Stomach (tissue), 19 donors: ENCODE measurements at places on chromosomes 6 and 20. TPM values are rescaled to one million over a fixed set of nuclear protein-coding genes. Genes with fewer than 3 reads are reported as not detected.

DNA sequence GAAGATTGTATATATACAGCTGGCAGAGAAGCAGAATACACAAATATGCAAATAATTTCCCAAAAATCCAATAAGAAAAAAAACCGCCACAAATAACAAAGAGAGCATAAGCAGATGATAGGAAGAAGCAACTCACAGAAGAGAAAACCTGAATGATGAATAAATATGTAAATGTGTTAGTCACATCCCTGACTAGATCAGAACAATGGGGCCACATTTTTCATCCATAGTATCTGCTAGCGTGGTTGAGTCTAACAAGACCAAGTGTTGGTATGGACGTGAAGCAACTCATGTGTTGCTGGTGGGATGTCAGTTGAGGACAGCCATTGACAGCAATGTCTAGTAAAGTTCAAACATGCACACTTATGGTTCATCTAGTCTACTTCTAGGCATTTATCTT, 3.9 kb upstream of the SLC22A3 start:
- H3K4me3 ChIP-seq = no peak overlapping the region
- no peaks in the 10 kb centered on the region for H3K27me3 ChIP-seq
- no peak overlapping the region for H3K27ac ChIP-seq
- H3K36me3 ChIP-seq = no peaks in the 10 kb centered on the region
- DNase-seq = no peak

GRCh38 chr6:5453546-5453945, 192.2 kb downstream of the FARS2 start:
- no peak overlapping the region for H3K27ac ChIP-seq
- no peak overlapping the region for H3K4me3 ChIP-seq
- H3K4me1 ChIP-seq = peaks cover 8% of the 10 kb centered on the region
- no peaks in the 10 kb centered on the region for H3K36me3 ChIP-seq
- DNase-seq = no peak

GRCh38 chr6:17220040-17220910, 60.9 kb upstream of the RBM24 start:
- H3K27ac ChIP-seq = no peak overlapping the region
- no peaks in the 10 kb centered on the region for H3K27me3 ChIP-seq
- H3K4me1 ChIP-seq = no peaks in the 10 kb centered on the region
- H3K4me3 ChIP-seq = no peak overlapping the region
- no peak for DNase-seq
- H3K36me3 ChIP-seq = no peaks in the 10 kb centered on the region

- peak overlapping the region; percentile 15 for H3K27ac ChIP-seq
- no peak for DNase-seq
- no peaks in the 10 kb centered on the region for H3K36me3 ChIP-seq
- H3K27me3 ChIP-seq = no peaks in the 10 kb centered on the region
- H3K4me1 ChIP-seq = peaks cover 57% of the 10 kb centered on the region
Observed at GRCh38 chr6:125839471-125839870, 48.7 kb downstream of the NCOA7 start.

GRCh38 chr6:107217248-107217647, 101.9 kb upstream of the BEND3 start:
- no peak overlapping the region for H3K4me3 ChIP-seq
- H3K36me3 ChIP-seq = no peaks in the 10 kb centered on the region
- DNase-seq = no peak
- H3K4me1 ChIP-seq = no peaks in the 10 kb centered on the region

DNA sequence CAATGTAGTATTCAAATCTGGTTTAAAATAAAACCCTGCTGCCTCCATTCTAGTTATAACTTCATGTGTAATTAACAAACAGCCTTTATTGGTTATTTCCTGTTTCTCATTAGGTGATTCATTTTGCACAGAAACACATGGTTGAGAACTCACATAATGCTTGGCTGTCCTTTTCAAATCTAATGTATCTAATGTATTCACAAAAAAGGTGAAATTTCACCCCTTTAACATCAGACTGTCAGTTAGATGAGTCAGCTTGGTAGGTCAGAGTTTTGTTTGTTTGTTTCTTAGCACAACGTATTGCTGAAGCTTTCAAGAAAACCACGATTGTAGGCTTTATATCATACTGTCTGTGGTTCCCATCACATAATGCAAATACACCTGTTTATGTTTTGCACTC, 78.7 kb upstream of the TMEM30A start:
- peaks cover 10% of the 10 kb centered on the region for H3K4me1 ChIP-seq
- H3K4me3 ChIP-seq = no peak overlapping the region
- DNase-seq = no peak
- H3K27me3 ChIP-seq = no peaks in the 10 kb centered on the region
- H3K36me3 ChIP-seq = no peaks in the 10 kb centered on the region
- no peak overlapping the region for H3K27ac ChIP-seq

DNA sequence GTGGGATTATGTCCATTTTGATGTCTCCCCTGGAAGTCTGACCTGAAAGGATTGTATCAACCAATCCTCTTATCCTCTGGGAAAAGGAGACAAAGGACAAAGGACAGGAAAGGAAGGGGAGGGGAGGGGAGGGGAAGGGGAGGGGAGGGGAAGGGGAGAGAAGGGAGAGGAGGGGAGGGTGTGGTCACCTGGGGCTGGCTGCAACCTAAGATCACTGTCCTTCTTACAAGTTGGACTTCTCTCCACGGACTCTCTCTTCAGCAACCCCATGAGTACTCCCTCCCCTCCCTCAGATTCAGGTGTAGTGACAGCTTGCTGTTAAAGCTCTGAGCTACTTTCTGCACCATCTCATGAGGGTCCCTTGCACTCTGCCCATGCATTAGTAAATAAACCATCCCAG, 58.9 kb upstream of the KLHL31 start:
- H3K27me3 ChIP-seq = no peaks in the 10 kb centered on the region
- DNase-seq = no peak
- no peak overlapping the region for H3K4me3 ChIP-seq
- peaks cover 9% of the 10 kb centered on the region for H3K4me1 ChIP-seq

DNA sequence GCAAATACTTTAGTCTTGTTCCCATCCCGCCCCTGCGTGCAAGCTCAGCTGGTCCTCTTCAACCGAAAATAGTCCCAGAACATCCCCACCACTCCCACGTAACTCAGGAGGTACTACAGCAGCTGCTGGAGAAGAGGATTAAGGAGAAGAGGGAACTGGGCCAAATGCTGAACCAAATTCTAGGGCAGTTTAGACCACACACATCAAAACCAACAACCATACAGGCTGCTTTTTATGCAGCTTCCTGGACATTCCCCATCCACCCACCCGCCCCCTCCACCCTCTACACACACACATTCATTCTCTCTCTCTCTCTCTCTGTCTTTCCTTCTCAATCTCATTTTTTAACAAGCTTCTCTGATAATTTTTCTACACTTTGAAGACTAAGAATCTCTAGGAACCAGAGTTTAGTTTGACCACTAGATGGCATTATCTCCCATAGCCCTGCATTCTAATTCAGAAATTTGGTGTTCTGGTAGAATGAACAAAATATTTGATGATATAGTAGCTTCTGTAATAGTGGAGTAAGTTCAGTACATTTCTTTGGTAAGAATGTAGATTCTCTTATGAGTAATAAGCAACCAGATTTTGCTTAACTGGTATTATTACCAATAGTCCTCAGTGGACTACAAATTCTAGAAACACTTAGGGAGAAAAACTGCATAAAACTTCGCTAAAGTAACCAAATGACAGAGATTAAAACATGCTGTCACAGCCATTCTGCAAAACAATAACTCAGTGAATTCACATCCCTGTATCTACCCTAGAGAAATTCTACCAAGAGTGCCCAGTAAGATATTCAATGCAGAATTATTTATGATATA, 52.1 kb upstream of the BEND6 start:
- peak overlapping the region; percentile 27 for H3K27ac ChIP-seq
- H3K4me3 ChIP-seq = no peak overlapping the region
- H3K36me3 ChIP-seq = no peaks in the 10 kb centered on the region
- peak; percentile 74 for DNase-seq
- no peaks in the 10 kb centered on the region for H3K27me3 ChIP-seq

- no peaks in the 10 kb centered on the region for H3K4me1 ChIP-seq
- H3K27me3 ChIP-seq = peaks cover 17% of the 10 kb centered on the region
- no peak overlapping the region for H3K27ac ChIP-seq
- no peak overlapping the region for H3K4me3 ChIP-seq
Observed at GRCh38 chr20:51318058-51318949, 224.2 kb downstream of the NFATC2 start.

DNA sequence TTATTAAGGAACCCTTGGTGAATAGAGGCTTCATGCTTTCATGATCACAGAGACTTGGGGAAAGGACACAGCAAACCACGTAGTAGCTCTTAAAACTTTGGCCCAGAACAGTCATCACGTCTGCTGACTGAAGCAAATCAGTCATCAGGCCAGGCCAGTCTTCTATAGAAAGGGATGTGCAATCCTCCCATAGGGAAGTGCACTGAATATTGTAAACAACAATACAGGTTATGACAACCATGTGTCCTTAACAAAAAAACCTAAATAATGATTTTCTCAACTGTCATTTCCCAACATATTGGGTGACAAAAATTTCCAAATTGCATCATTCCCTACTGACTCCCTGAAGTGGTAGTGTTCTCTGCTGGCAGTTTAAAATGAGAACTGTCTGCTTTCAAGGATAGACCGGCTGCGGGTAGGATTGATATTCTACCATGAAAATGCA, 388.2 kb upstream of the CITED2 start:
- H3K4me3 ChIP-seq = no peak overlapping the region
- peaks cover 14% of the 10 kb centered on the region for H3K4me1 ChIP-seq
- no peak for DNase-seq
- H3K27me3 ChIP-seq = no peaks in the 10 kb centered on the region

- no peak overlapping the region for H3K4me3 ChIP-seq
- H3K4me1 ChIP-seq = no peaks in the 10 kb centered on the region
- no peak for DNase-seq
- H3K27ac ChIP-seq = no peak overlapping the region
- H3K27me3 ChIP-seq = no peaks in the 10 kb centered on the region
Observed at GRCh38 chr6:70028926-70029325, 162.6 kb downstream of the COL19A1 start.

DNA sequence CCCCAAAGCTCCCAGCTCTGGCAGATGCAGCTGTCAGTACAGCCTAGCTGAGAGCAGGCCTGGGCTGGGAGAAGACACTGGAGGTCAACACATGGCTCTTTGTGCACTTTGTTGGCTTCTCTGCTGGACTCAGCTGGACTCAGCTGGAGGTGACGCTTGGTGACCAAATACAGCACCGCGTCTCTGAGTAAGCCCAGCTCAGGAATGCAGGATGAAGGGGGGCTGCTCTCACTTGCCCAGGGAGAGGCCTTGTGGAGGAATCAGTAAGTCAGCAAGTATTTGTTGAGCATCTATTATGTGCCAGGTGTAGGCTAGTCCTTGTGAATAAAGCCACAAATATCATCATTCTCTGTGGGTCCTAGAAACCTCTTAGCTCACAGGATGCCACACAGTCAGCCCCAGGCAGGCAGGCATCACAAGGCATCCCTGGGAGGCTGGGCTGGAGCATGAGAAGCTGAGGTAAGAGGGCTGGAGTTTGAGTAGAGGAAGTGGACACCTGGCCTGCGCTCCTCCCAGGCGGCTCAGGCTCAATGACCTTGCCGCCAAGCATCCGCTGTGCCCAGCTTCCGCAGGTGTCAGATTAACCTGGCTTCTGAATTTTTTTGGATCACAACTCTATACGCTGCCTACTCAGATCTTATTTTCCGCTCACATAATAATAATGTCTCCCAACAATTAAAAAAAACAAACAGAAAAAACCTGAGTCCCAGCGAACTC, 95.4 kb downstream of the TMEM170B start:
- peak overlapping the region; percentile 44 for H3K27ac ChIP-seq
- H3K36me3 ChIP-seq = no peaks in the 10 kb centered on the region
- H3K4me1 ChIP-seq = peaks cover 18% of the 10 kb centered on the region
- no peaks in the 10 kb centered on the region for H3K27me3 ChIP-seq
- DNase-seq = peak; percentile 63
- H3K4me3 ChIP-seq = no peak overlapping the region

DNA sequence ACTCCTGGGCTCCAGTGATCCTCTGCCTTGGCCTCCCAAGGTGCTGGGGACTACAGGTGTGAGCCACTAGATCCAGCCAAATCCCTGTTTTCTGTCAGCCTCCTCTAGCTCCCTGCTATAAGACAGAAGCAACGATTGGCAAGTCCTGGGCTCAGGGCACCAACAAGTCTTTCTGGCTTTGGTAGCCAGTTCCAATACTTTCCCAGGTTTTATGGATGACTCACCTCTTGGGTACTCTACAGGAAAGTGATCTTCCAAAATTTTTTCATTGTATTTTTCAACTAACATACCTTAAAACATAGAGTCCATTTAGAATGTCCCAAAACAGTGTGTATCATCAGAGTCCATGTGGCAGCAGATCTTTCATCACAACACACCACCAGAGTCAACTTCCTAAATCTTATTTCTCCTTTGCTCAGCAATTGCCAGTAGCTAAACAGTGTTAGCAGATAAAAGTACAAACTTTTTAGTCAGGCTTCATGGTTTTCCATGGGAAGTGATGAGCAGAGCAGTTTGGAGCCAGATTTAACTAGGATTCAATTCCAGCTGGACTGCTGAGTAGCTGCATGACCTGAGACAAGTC, 13.3 kb downstream of the GABBR1 start:
- H3K4me1 ChIP-seq = no peaks in the 10 kb centered on the region
- H3K27me3 ChIP-seq = no peaks in the 10 kb centered on the region
- H3K36me3 ChIP-seq = peaks cover 10% of the 10 kb centered on the region

The BPIFB1 gene
- total RNA-seq = 20.2 TPM

The KCNS1 gene
- total RNA-seq = not detected

The ABHD16B gene
- total RNA-seq = not detected

The NAPB gene
- total RNA-seq = 3.2 TPM

The EYS gene
- not detected for total RNA-seq

The NEDD9 gene
- total RNA-seq = 97.9 TPM

The MOCS1 gene
- total RNA-seq = 13.6 TPM

The SLC35F1 gene
- total RNA-seq = not detected

The ADTRP gene
- 31.9 TPM for total RNA-seq

The GSTA3 gene
- not detected for total RNA-seq
